ENCODE measurements at places on chromosomes 1 and 21.
A peak's percentile ranks its signal among the peaks of the same experiment; 100 is the strongest.

- H3K27ac ChIP-seq, result no peak overlapping the region
- no peak overlapping the region for H3K4me3 ChIP-seq
- peaks cover 30% of the 10 kb centered on the region for H3K27me3 ChIP-seq
- no peak for DNase-seq
- H3K4me1 ChIP-seq, result no peaks in the 10 kb centered on the region
Observed at GRCh38 chr1:165456861-165457260, 11.9 kb upstream of the RXRG start.

GRCh38 chr1:216653001-216653400, 70.2 kb downstream of the ESRRG start:
- no peaks in the 10 kb centered on the region for H3K27me3 ChIP-seq
- no peak for DNase-seq
- H3K36me3 ChIP-seq, result no peaks in the 10 kb centered on the region
- no peak overlapping the region for H3K4me3 ChIP-seq
- no peaks in the 10 kb centered on the region for H3K4me1 ChIP-seq

GRCh38 chr1:118395430-118395991, 210.5 kb upstream of the SPAG17 start:
- H3K4me1 ChIP-seq, result no peaks in the 10 kb centered on the region
- H3K36me3 ChIP-seq, result no peaks in the 10 kb centered on the region
- H3K4me3 ChIP-seq, result no peak overlapping the region
- no peak overlapping the region for H3K27ac ChIP-seq

DNA sequence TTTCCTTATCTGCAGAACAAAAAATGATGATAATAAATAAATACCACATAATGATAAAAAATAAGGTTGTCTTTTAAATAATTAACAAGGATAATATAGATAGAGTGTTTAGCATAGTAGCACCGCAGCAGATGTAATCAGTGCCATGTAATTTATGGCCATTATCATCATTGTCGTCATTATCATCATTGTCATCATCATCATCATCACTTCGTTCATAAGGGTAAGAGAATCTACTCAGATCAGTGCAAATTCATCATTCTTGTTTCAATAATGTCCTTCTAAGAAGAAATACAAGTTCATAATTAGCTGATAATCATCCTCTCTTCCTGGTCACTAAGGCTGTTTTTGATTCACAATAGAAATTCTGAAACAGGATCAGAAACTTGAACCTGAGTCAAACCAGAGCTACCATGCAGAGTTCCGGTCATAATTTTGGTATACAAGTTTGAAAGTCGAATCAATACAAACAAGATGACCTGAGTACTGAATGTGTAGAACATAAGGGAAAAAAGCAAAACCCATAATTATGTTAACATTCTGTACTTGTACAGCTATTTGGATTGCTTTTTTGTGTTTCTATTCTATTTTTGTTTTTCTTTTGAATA, 172.0 kb downstream of the LRRC40 start:
- H3K27me3 ChIP-seq, result no peaks in the 10 kb centered on the region
- H3K4me1 ChIP-seq, result no peaks in the 10 kb centered on the region
- no peaks in the 10 kb centered on the region for H3K36me3 ChIP-seq
- DNase-seq, result no peak

GRCh38 chr1:53947172-53947907, 1.2 kb downstream of the LRRC42 start:
- H3K4me1 ChIP-seq, result peaks cover 46% of the 10 kb centered on the region
- H3K36me3 ChIP-seq, result peaks cover 37% of the 10 kb centered on the region
- H3K27ac ChIP-seq, result peak overlapping the region; percentile 77
- H3K27me3 ChIP-seq, result no peaks in the 10 kb centered on the region

- peak; percentile 41 for DNase-seq
- peaks cover 73% of the 10 kb centered on the region for H3K4me1 ChIP-seq
- H3K4me3 ChIP-seq, result no peak overlapping the region
- peaks cover 30% of the 10 kb centered on the region for H3K36me3 ChIP-seq
- H3K27ac ChIP-seq, result peak overlapping the region; percentile 97
Observed at GRCh38 chr1:24483441-24483840, 19.2 kb upstream of the RCAN3 start.

DNA sequence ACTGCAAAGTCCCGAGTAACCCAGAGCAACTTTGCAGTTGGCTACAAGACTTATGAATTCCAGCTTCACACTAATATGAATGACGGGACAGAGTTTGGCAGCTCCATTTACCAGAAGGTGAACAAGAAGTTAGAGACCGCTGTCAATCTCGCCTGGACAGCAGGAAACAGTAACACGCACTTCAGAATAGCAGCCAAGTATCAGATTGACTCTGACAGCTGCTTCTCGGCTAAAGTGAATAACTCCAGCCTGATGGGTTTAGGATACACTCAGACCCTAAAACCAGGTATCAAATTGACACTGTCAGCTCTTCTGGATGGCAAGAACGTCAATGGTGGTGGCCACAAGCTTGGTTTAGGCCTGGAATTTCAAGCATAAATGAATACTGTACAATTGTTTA, 66.8 kb downstream of the ACBD6 start:
- peaks cover 27% of the 10 kb centered on the region for H3K36me3 ChIP-seq
- H3K27me3 ChIP-seq, result no peaks in the 10 kb centered on the region
- no peak for DNase-seq
- no peak overlapping the region for H3K4me3 ChIP-seq
- H3K27ac ChIP-seq, result no peak overlapping the region
- H3K4me1 ChIP-seq, result no peaks in the 10 kb centered on the region

GRCh38 chr1:29052941-29053340, 70.8 kb downstream of the TMEM200B start:
- H3K36me3 ChIP-seq, result peaks cover 10% of the 10 kb centered on the region
- peaks cover 3% of the 10 kb centered on the region for H3K4me1 ChIP-seq
- H3K4me3 ChIP-seq, result no peak overlapping the region

GRCh38 chr1:117371441-117372151, 4.3 kb downstream of the MAN1A2 start:
- peaks cover 36% of the 10 kb centered on the region for H3K4me1 ChIP-seq
- DNase-seq, result no peak
- no peaks in the 10 kb centered on the region for H3K27me3 ChIP-seq
- peak overlapping the region; percentile 8 for H3K4me3 ChIP-seq
- H3K27ac ChIP-seq, result no peak overlapping the region

DNA sequence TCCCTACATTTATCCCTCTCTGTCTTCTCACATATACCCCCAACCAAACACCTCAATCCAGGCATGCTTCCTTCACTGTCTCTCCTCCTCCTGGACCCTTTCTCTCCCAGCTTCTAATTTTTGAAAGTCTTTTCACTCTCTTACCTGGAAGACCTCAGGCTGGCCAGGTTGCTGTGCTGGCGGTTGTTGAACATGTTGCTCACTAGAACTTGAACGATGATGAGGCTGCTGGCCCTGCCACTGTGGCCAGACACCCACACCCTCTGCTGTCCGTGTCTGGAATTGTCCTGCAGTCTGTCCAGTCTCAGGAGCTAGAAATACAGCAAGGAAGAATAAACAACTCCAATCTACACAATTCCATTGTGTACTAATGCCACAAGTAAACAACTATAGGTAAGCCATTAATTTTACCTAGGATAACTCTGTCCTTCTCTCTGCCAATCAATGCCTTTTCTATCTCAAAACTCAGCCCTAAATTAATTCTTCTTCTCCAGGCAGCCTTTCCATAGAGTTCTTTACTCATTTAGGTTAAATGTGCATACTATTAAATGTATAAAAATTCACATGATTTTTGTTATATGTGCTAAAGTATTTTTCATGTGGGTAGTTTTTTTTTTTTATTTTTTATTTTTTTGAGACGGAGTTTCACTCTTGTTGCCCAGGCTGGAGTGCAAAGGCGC, 5.1 kb upstream of the CTSK start:
- peaks cover 23% of the 10 kb centered on the region for H3K36me3 ChIP-seq
- H3K4me3 ChIP-seq, result no peak overlapping the region
- H3K27me3 ChIP-seq, result no peaks in the 10 kb centered on the region
- DNase-seq, result no peak
- no peak overlapping the region for H3K27ac ChIP-seq

GRCh38 chr1:230977761-230978490, 735 bp downstream of the TTC13 start:
- peaks cover 40% of the 10 kb centered on the region for H3K36me3 ChIP-seq
- peaks cover 39% of the 10 kb centered on the region for H3K4me1 ChIP-seq
- peak overlapping the region; percentile 96 for H3K4me3 ChIP-seq
- H3K27ac ChIP-seq, result peak overlapping the region; percentile 99
- DNase-seq, result peak; percentile 44

DNA sequence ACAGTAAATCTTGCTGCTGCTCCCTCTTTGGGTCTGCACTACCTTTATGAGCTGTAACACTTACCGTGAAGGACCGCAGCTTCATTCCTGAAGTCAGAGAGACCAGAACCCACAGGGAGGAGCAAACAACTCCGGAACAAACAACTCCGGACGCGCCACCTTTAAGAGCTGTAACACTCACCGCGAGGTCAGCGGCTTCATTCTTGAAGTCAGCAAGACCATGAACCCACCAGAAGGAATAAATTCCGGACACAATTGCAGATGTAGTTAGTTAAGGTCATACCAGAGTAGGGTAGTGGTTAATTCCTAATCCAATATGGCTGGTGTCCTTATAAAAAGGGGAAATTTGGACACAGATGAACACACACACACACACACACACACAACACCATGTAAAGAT, 37.7 kb downstream of the VTCN1 start:
- H3K4me3 ChIP-seq, result no peak overlapping the region
- DNase-seq, result no peak
- H3K27me3 ChIP-seq, result peaks cover 3% of the 10 kb centered on the region

DNA sequence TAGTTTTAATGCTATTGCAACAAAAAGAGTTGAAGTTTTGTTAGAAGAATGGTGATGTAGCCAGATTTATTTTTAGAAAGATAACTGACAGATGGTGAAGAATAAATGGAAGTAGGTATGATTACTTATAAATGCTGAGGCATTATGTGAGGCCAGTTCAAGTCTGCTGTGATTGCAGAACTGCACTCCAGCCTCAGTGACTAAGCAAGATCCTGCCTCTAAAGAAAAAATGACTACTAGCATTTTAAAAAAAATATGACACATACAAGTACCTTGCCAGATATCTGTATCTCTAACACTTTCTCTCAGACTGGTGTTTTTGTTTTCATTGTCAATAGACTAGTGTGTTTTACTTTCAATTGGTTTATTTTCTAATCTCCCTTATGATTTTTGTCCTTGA, 1242.4 kb upstream of the ADGRL4 start:
- no peaks in the 10 kb centered on the region for H3K36me3 ChIP-seq
- DNase-seq, result no peak
- H3K27me3 ChIP-seq, result no peaks in the 10 kb centered on the region
- no peak overlapping the region for H3K4me3 ChIP-seq
- no peaks in the 10 kb centered on the region for H3K4me1 ChIP-seq

GRCh38 chr1:198776602-198777029, 137.8 kb downstream of the PTPRC start:
- peaks cover 12% of the 10 kb centered on the region for H3K4me1 ChIP-seq
- peaks cover 2% of the 10 kb centered on the region for H3K27me3 ChIP-seq
- no peak overlapping the region for H3K4me3 ChIP-seq
- no peaks in the 10 kb centered on the region for H3K36me3 ChIP-seq

DNA sequence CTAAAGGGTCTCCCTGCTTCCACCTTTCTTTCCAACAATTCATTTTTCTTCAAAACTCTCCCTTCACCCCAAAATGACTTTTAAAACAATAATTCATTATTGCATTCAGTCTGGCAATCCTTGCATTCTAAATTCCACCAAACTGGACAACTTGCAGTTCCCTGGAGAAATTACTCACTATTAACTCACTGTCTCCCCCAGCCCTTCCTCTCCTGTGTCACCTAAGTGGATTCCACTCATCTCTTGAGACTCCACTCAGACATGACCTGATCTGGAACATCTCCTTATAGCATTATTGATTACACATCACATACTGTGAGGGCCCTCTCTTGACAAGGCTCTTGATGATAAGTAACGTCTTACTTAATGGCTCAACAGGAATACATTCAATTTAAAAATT, 257.1 kb downstream of the BRINP2 start:
- H3K4me3 ChIP-seq, result no peak overlapping the region
- H3K27me3 ChIP-seq, result no peaks in the 10 kb centered on the region
- DNase-seq, result no peak
- no peaks in the 10 kb centered on the region for H3K36me3 ChIP-seq

DNA sequence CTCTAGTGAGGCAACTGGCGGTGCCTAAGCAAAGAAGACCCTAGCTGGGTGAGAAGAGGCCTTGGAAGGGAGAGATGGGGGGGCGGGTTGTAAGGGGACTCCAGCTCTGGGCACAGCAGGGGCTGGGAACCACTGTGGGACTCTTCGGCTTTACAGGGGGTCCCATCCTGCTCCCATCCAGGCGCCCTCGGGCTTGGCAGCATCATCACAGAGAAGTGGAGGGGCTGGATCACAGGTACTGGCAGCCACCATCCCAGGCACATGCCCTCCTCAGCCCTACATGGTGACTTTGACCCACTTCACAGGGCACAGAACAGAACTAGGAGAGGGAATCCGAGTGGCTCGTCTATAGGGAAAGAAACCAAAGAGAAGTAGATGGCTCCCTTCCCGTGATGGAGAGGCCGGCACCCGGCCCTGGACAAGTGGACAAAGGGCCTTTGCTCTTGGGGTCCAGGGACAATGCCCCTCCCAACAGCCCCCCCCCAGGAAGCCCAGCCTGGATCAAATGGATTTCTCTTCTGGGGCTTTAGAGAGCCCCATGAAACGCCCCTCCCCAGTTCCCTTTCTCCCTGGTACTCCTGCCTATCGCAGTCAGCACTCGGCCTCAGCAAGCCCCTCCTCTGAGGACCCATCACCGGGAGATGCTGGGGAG, 54.0 kb upstream of the ECE1 start:
- peaks cover 49% of the 10 kb centered on the region for H3K4me1 ChIP-seq
- H3K36me3 ChIP-seq, result peaks cover 22% of the 10 kb centered on the region
- H3K27ac ChIP-seq, result peak overlapping the region; percentile 91
- H3K27me3 ChIP-seq, result no peaks in the 10 kb centered on the region
- DNase-seq, result no peak

DNA sequence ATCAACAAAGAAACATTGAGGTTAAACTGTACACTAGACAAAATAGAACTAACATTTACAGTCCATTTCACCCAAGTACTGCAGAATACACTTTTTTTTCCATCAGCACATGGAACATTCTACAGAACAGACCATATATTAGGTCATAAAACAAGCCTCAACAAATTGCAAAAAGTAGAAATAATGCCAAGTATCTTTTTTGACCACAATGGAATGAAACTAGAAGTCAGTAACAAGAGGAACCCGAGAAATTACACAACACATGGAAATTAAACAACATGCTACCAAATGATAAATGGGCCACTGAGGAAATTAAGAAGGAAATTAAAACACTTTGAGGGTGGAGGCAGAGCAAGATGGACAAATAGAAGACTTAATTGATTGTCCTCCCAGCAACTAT, 8.4 kb upstream of the C1orf185 start:
- no peak for DNase-seq
- H3K36me3 ChIP-seq, result no peaks in the 10 kb centered on the region
- peaks cover 29% of the 10 kb centered on the region for H3K27me3 ChIP-seq
- no peaks in the 10 kb centered on the region for H3K4me1 ChIP-seq
- H3K27ac ChIP-seq, result no peak overlapping the region
- no peak overlapping the region for H3K4me3 ChIP-seq

DNA sequence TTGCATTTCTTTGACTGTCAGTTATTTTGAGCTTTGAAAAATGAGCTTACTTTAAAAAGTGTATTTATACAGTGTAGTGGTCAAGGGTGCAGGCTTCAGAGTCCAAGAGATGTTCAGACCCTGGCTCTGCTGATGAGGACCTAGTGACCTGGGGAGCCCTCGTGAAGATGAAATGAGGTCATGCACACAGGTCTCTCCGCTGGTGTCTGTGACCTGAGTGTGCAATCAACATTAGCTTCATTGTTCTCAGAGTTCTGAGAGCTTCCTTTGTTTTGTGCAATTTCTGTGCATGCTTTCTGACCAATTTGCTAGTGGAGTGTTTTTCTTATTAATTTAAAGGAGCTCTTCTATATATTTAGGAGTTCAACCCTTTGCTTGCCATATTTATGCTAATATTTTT, 71.3 kb downstream of the RIPK4 start:
- H3K27me3 ChIP-seq, result peaks cover 4% of the 10 kb centered on the region
- no peaks in the 10 kb centered on the region for H3K4me1 ChIP-seq
- H3K36me3 ChIP-seq, result no peaks in the 10 kb centered on the region

Data from activated CD8-positive, alpha-beta T cell treated with anti-CD3 and anti-CD28 coated beads, Interleukin-2, amount 10 ng/mL, durations not matched to agents 7 days and 5 days (primary cell).